ENCODE measurements at places on chromosomes 2 and 18.

GRCh38 chr2:163723881-163724280, 11.9 kb downstream of the FIGN start:
- DNase-seq = no peak

GRCh38 chr2:233358335-233358734, 4.0 kb downstream of the DGKD start:
- no peak for DNase-seq

DNA sequence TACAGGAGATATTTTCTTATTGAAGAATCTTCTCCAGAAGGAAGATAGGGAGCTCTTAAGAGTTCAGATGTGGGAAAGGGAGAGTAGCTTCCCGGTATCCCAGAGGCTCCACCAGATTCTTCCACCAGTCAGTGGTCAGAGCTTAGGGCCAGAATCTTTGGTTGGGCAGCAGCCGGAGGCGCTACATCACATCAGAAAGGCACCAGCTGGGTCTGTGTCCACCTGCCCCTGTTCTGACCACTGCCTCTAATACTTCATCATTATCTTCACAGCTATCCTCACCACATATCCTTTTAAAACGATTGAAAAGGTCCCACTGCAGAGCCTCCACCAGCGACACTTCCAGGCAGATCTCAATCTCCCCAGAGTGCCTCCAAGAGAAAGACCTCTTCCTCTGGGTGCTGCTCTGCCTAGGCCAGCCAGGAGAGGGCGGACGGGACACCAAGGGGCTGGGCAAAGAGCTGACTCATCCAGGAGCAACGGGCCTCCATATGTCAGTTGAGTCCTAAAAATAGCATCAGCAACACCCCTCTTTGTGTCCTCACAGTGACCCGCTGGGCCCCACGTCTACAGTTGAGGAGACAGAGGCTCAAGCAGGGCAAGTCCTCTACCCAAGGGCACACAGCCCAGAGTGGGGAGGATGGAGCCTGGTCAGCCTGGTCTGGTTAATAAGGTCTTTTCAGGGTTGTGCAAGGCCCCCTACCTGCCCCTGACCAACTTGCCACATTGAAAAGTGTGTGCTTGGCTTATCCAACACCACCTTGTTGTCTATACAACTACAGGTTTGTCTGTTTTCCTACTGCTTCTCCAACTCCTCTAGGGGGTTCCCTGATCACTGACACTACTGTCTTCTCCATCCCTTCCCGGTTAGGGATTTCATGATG, 81.2 kb downstream of the ADD2 start:
- no peak for DNase-seq

- no peak for DNase-seq
Measured at GRCh38 chr18:74507097-74507881, 11.1 kb downstream of the CNDP2 start.

DNA sequence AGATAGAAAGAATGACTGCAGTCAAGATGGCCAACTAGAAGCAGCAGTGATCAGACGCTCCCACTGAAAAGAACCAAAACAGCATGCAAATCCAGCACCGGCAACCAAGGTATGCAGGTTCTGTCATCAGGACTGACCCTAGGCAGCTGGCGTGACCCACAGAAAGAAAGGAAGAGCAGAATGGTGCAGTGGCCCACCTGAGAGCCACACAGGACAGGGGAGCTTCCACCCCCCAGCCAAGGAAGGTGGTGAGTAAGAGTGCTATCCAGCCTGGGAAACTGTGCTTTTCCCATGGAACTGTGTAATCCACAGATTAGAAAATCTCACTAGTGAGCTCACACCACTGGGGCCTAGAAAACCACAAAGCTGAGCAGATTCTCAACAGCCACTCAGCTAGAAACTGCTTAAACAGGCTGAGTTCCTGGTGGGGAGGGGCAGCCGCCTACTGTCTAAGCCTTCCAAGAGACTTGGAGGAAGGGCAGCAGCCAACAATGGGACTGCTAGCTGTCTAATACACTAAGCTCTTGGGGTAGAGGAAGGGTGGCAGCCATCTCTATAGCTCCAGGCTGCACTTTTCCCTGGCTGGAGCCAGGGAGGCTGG, 127.9 kb downstream of the EVA1A start:
- DNase-seq = no peak

DNA sequence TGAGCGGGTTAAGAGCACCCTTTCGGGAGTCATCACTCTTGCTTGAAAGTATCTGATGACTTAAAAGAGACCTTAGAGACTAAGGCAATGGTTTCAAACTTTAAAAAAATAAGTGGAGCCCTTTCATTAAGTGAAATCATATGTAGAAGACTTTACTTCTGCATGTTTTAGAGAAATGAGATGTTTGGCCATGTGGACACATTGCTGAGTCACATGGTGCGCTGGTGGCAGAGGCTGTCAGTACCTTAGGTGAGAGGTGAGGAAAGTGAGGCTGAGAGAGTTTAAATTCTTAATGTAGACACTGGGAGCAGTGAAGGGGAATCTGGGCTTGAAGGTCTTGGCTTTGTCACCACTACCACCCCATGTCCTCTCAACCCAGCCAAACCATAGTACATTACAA, 109.8 kb downstream of the TACR1 start:
- DNase-seq = no peak
